ENCODE measurements at places on chromosomes 7 and 10. TPM values are rescaled to one million over a fixed set of nuclear protein-coding genes. Genes with fewer than 3 reads are reported as not detected.
A peak's percentile ranks its signal among the peaks of the same experiment; 100 is the strongest.

The C10orf105 gene
- polyA plus RNA-seq, result not detected

The CHAT gene
- polyA plus RNA-seq, result not detected

DNA sequence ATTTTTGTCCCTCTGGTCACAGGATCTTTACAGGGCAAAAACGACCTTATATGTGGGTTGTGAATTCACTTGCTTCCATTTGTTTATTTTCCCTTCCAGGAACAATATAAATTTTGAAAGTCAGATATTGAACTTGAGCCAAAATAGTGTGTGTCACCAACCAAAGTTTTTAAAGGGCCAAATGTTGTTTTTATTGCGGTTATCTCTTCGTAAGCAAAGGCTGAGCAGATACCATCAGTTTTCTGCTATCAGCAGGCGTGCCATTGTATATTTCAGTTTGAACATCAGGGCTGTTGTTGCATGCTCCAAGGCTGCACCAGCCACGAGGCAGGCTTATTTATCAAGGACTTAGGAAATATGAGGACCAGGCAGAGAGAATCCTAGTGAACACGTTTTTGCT is 160.3 kb downstream of the PAXIP1 start:
- H3K27me3 ChIP-seq, result no peaks in the 10 kb centered on the region
- no peaks in the 10 kb centered on the region for H3K36me3 ChIP-seq
- no peak for DNase-seq
- H3K4me3 ChIP-seq, result no peak overlapping the region
- H3K4me1 ChIP-seq, result peaks cover 10% of the 10 kb centered on the region

GRCh38 chr7:126792521-126792920 is 460.2 kb downstream of the GRM8 start:
- DNase-seq, result no peak
- no peak overlapping the region for H3K27ac ChIP-seq
- no peaks in the 10 kb centered on the region for H3K27me3 ChIP-seq
- no peak overlapping the region for H3K4me3 ChIP-seq

The ZDHHC6 gene
- polyA plus RNA-seq, result 35.0 TPM

The PIK3CG gene
- polyA plus RNA-seq, result 4.2 TPM

The MOGAT3 gene
- 27.2 TPM for polyA plus RNA-seq

GRCh38 chr10:101041252-101041761 is 10.3 kb downstream of the SFXN3 start:
- H3K27ac ChIP-seq, result peak overlapping the region; percentile 87
- no peaks in the 10 kb centered on the region for H3K27me3 ChIP-seq
- no peak overlapping the region for H3K4me3 ChIP-seq
- H3K36me3 ChIP-seq, result peaks cover 23% of the 10 kb centered on the region
- peaks cover 14% of the 10 kb centered on the region for H3K4me1 ChIP-seq

DNA sequence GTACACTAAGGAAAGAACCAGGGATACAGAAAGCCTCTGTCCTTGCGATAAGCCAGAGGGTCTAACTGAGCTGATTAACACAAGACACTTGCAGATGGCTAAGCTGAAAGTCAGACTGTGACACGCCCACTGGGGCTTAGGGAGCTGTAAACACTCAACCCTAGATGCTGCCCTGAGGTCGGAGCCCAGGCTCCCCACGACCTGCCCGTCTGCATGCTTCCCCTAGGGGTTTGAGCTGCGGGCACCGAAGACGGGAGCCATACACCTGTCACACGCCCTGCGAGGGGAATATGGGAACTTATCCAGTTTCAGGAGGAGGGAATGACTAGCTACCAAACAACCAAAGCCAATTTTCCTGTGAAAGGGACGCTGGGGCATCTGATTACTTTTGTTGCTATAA is 96.0 kb downstream of the HTR5A start:
- H3K27ac ChIP-seq, result peak overlapping the region; percentile 73
- no peaks in the 10 kb centered on the region for H3K27me3 ChIP-seq
- no peak for DNase-seq
- no peaks in the 10 kb centered on the region for H3K36me3 ChIP-seq

The FAM237B gene
- 0.01 TPM for polyA plus RNA-seq

The PAPOLB gene
- 0.03 TPM for polyA plus RNA-seq

DNA sequence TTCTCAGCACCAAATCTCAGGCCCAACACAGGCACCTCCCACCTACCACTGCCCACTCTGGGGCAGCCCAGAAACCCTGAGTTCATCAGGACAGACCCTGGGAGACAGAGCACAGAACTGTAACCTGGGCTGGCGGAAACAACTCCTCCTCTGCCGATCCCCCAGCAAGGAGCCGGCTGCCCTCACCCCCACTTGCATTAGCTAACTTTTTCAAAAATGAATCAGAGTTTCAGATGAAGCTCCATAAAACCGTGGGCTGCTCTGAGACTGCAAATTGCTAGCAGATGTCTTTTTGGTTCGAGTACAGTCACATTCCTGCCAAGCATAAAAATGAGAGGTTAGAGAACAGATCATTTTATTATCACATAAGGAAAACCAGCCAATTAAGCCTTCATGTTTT is 93.4 kb upstream of the PARD3 start:
- no peaks in the 10 kb centered on the region for H3K27me3 ChIP-seq
- DNase-seq, result peak; percentile 59
- H3K4me3 ChIP-seq, result no peak overlapping the region
- no peaks in the 10 kb centered on the region for H3K36me3 ChIP-seq
- no peak overlapping the region for H3K27ac ChIP-seq

DNA sequence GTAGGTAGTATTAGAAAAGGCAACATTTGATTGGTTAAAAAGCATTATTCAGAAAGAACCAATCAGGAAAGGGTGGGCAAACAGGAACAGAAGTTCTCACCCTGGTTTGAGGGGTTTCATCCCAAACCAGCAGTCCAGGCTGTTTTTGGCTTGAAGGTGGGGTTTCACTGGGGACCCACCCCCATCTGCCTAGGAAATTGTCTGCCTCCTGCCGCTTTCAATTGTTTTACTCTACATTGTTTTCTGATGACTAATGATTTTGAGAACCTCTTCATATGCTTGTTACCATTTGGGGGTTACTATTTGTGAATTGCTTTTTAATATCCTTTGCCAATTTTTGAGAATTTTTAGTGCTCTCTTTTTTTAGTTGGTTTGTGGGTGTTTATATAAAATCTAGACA is 3.3 kb upstream of the PCBD1 start:
- no peaks in the 10 kb centered on the region for H3K4me1 ChIP-seq
- no peak overlapping the region for H3K4me3 ChIP-seq
- H3K27me3 ChIP-seq, result no peaks in the 10 kb centered on the region
- no peak for DNase-seq
- no peak overlapping the region for H3K27ac ChIP-seq

The PSTK gene
- polyA plus RNA-seq, result 3.0 TPM

DNA sequence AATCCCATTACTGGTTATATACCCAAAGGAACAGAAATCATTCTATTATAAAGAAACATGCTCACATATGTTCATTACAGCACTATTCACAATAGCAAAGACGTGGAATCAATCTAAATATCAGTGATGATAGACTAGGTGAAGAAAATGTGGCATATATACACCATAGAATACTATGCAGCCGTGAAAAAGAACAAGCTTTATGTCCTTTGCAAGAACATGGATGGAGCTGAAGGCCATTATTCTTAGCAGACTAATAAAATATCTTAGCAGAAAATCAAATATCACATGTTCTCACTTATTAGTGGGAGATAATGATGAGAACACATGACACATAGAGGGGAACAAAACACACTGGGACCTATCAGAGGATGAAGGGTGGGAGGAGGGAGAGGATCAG is 38.8 kb downstream of the CAPZA2 start:
- peaks cover 44% of the 10 kb centered on the region for H3K36me3 ChIP-seq
- H3K27ac ChIP-seq, result no peak overlapping the region
- H3K4me3 ChIP-seq, result no peak overlapping the region
- peaks cover 18% of the 10 kb centered on the region for H3K4me1 ChIP-seq
- no peak for DNase-seq
- no peaks in the 10 kb centered on the region for H3K27me3 ChIP-seq

The ASZ1 gene
- polyA plus RNA-seq, result not detected

The HYAL4 gene
- not detected for polyA plus RNA-seq

DNA sequence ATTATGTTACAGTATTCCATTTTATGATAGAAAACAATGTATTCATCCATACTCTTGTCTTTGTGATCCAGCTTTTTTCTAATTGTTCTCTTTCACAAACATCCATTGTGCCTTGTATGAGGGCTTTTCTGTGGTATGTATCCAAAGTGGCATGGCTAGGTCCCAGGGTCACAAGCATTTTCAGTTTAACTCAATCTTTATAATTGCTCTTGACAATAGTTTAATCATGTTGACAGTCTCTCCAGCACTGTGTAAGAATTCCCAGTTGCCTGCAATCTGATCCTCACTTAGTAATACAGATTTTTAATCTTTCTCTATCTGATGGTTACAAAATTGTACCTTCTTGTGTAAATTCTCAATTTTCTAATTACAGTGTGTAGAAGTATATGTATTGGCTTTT is 533.4 kb downstream of the NEBL start:
- no peaks in the 10 kb centered on the region for H3K27me3 ChIP-seq
- no peaks in the 10 kb centered on the region for H3K36me3 ChIP-seq
- H3K4me3 ChIP-seq, result no peak overlapping the region
- DNase-seq, result no peak
- no peak overlapping the region for H3K27ac ChIP-seq

The CRHR2 gene
- not detected for polyA plus RNA-seq

The ACTL6B gene
- polyA plus RNA-seq, result not detected

DNA sequence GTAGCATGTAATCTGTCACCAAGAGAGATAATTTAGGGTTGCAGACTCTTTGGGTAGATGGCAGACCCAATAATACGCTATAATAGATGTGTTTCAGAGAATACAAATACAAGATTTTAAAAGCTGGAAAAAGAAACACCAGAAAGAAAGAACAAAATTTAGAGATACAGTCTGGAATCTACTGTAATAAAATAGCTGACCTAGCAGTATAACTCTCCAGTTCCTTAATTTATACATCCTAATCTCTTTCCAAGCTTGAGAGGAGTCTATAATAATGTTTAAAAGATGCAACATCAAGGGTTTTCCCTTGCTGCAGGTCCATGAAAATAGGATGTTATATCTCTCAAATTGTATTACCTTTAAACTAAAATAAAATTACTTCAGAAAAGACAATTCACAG is 27.2 kb upstream of the GPR22 start:
- DNase-seq, result no peak
- no peaks in the 10 kb centered on the region for H3K4me1 ChIP-seq
- no peaks in the 10 kb centered on the region for H3K27me3 ChIP-seq
- no peaks in the 10 kb centered on the region for H3K36me3 ChIP-seq
- H3K27ac ChIP-seq, result no peak overlapping the region
- H3K4me3 ChIP-seq, result no peak overlapping the region

The HPS1 gene
- polyA plus RNA-seq, result 86.7 TPM

GRCh38 chr10:97796651-97797050 is 24.9 kb upstream of the SFRP5 start:
- no peak overlapping the region for H3K27ac ChIP-seq
- H3K4me3 ChIP-seq, result no peak overlapping the region
- peaks cover 3% of the 10 kb centered on the region for H3K27me3 ChIP-seq
- DNase-seq, result no peak
- no peaks in the 10 kb centered on the region for H3K4me1 ChIP-seq
- no peaks in the 10 kb centered on the region for H3K36me3 ChIP-seq

DNA sequence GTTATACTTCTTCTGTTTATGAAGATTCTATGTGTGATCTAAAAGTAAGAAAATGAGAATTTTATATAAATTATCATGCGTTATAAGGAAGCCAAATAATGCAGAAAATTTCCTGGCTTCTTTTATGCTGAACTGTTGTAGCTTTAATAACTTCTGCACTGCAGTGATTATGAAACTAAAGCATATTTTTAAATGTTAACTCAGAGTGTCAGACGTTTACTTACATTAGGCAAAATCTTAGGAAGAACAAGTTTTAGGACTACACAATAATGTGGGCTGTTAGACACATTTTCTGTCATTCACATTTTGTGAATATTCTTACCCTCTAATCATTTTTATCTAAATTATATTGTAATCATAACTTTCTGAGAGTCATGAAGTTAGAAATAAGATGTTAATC is 22.0 kb downstream of the GRM3 start:
- H3K27me3 ChIP-seq, result no peaks in the 10 kb centered on the region
- no peaks in the 10 kb centered on the region for H3K36me3 ChIP-seq
- H3K4me1 ChIP-seq, result no peaks in the 10 kb centered on the region
- no peak overlapping the region for H3K27ac ChIP-seq

DNA sequence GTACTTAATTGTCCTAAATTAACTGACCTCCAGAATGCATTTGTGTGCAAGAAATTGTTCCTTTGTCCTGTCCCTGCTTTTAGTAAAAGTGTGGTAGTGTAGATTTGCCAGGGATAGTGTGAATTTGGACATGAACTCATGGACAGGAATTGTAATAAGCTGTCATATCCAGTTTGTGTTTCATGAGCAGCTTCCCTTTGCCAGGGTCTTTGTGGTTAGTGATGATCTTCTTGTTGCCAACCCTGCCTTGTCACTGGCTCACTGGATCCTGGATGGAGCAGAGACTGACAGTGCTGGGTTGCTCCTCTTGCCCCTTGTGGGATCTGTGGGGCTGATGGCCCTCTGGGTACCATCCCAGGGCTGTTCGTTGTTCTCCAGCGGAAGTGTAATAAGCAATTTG is 110.1 kb downstream of the CCNY start:
- DNase-seq, result no peak
- peaks cover 42% of the 10 kb centered on the region for H3K4me1 ChIP-seq
- H3K27me3 ChIP-seq, result no peaks in the 10 kb centered on the region
- H3K4me3 ChIP-seq, result no peak overlapping the region
- H3K27ac ChIP-seq, result no peak overlapping the region

DNA sequence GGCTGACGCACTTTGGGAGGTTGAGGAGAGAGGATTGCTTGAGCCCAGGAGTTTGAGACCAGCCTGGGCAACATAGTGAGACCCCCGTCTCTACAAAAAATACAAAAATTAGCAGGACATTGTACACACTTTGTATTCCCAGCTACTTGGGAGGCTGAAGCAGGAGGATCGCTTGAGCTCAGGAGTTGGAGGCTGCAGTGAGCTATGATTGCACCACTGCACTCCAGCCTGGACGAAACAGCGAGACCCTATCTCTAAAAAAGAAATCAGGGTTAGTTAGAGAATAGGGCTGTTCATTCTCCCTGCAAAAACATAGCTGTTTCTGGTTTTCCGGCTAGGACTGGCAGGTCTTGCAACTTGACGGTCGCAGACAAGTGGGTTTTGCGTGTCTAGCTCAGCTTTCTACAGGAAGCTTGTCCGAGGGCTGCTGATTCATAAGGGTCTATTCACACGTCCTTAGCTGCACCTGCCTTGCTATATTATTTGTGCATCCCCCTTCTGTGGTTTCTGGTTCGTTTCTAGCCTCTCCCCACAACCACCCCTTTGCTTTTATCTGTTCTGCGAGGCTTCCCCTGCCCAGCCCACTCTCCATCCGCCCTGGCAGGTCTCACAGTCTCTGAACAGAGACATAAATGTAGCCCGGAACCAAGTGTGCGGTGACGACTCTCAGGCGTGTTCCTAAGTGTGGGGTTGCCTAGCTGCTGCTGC is 10.7 kb downstream of the AMZ1 start:
- no peak overlapping the region for H3K4me3 ChIP-seq
- H3K27ac ChIP-seq, result no peak overlapping the region
- no peaks in the 10 kb centered on the region for H3K4me1 ChIP-seq
- no peaks in the 10 kb centered on the region for H3K27me3 ChIP-seq
- no peaks in the 10 kb centered on the region for H3K36me3 ChIP-seq

The GNAT3 gene
- polyA plus RNA-seq, result not detected
